RPMI7951 (cell line): ENCODE measurements at places on chromosomes 2 and 18. TPM values are rescaled to one million over a fixed set of nuclear protein-coding genes. Genes with fewer than 3 reads are reported as not detected.

DNA sequence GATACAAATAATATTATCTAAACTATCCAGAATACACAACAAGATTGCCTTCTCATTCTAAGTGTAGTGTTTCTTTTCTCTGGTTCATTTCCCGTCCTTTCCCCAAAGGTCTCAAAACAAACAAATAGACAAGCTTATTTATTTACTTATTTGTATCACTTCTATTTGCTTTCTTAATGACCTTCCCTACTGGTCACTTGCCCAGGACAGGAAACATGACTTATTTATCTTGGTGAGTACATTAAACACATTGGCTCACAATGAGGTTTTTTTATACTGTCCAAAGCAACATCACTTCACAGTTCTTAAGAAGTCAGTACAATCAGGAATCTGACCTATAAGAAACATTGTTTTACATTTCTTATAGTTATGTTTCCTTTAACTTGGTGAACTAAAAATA lies 123.3 kb upstream of the KYNU start:
- no peak for DNase-seq

DNA sequence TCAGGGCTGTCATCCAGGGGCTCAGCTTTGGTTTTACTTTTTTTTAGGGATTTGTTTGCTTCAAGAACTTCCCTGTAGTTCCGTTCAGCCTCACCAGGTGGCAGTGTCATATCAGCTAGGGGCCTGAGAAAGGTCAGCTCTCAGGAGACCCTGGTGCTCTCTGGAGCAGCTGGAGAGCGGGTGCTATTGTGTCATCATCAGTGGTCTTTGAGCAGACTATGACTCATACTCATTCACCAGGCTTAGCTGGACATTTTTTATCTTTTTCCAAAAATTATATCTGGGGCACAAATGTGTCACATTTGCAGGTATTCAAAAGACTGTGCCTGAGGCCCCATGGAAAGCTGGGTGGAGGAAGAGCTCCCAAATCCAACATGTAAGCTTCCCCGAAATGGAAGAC lies 24.4 kb downstream of the ZNF892 start:
- DNase-seq: peak; percentile 91

Gene NOSTRIN
- 0.20 TPM in 1 of 2 replicates, not detected in the other for total RNA-seq

- no peak for DNase-seq
These were observed 110.2 kb upstream of the RBBP8 start for GRCh38 chr18:22822841-22823508.

- peak; percentile 58 for DNase-seq
These were observed 38.4 kb downstream of the EPAS1 start for GRCh38 chr2:46335391-46336282.

Gene RAX
- not detected in 2 replicates for total RNA-seq

Gene TXNDC2
- 0.10 and 0.12 TPM in 2 replicates for total RNA-seq

DNA sequence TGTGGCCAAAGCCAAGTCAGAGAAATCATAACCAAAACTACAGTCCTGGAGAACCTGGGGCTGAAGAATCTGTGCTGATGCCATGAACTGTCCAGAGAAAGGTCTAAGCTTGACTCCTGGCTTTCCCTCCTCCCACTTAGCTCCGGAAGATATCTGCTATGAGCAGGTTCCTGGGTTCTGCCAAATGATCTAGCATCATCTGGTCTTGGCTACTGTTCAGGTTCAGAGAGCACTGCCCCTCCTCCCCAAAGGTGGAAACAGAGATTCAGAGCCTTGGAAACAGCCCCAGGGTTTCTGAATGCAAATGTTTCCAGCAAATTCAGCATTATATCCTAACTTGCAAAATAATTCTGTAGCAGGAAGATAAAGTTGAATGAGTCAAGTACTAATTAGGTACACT lies 219.2 kb upstream of the SP5 start:
- no peak for DNase-seq

- peak; percentile 85 for DNase-seq
These were observed 1.2 kb downstream of the ST3GAL5 start for GRCh38 chr2:85887566-85888019.
